Esophagus squamous epithelium (tissue), 5 donors: ENCODE measurements at places on chromosomes 5 and 9.

DNA sequence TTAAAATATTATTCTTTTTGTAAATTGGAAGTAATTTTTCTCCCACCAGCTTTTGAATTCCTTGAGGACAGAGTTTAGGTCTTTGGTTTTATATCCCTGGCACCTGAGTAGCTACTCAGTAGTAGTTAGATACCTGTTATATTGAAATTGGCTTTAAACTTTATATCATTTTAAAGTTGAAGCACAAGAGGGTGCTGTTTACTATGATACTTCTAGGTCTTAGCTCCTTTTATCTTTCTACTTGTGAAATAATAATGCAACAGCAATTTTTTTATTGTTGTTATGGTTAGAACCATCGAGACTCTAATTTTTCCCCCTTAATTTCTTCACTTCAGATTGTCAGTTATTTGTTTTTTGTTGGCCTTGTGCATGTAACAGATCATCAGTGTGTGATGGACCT is 46.3 kb downstream of the AP3S1 start:
- DNase-seq = no peak

GRCh38 chr5:315488-316209 is 5.9 kb upstream of the AHRR start:
- DNase-seq = no peak

DNA sequence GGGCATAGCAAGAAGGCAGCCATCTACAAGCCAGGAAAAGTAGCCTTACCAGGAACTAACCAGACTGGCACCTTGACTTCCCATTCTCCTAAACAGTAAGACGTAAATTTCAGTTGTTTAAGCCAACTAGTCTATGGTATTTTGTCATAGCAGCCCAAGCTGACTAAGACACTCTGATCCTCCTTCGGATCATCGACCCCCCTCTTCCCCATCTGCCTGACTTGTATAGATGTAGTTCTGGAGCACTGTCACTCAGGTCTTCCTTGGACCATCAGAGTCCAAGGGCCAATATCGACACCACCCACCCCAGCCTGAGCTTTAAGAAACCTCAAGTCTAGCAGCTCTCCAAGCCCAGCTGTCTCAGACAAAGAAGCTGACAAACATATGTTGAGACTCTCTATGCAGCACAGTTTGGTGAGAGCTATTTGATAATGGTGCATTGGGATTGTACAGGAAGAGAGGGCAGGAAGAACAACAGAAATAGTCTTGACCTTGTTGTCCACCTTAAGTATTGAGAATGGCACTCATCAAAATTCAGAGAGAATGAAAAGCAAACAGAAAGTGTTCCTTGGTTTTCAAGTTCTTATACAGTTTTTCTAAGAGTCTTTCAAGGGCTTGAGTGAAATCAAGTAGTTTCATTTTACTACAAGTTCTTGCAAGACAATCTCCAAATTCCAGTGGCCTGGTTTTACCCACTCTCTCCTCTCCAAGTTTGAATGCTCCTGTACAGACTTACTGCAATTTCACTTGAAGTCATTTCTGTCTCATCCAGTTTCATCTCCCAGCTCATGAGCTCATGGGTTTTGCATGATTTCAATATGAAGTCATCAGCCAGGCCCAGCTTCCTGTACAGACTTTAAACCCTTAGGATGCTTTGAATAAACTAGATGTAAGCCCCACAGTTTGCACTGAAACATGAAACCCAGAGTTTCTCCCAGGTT is 122.3 kb upstream of the RAI14 start:
- DNase-seq = no peak

DNA sequence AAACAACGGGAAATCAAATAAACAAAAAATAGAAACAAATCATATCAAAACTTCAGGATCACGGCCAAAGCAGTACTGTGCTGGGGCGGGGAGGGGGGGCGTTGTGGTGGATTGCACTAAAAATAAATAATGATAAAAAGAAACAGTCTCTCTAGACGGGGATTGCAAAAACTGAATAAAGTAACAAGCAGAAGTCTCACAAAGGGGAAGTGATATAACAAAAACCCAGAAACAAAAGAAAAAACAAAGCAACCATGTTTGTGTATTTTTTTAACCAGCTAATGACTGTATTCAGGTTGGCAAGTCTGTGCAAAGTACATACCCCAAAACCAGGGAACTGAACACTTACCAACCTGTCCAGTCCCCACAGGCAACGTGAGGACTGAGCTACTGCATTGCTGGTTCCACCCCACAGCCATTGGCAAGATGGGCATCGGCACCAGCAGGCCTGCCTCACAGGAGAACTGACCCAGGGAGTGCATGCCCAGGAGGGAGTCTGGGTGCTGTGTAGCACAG is 24.1 kb downstream of the BICD2 start:
- no peak for DNase-seq

- DNase-seq = no peak
Observed at GRCh38 chr5:106510321-106510720, 1160.4 kb downstream of the EFNA5 start.

GRCh38 chr9:96486386-96487028 is 36.5 kb downstream of the HABP4 start:
- DNase-seq = no peak

DNA sequence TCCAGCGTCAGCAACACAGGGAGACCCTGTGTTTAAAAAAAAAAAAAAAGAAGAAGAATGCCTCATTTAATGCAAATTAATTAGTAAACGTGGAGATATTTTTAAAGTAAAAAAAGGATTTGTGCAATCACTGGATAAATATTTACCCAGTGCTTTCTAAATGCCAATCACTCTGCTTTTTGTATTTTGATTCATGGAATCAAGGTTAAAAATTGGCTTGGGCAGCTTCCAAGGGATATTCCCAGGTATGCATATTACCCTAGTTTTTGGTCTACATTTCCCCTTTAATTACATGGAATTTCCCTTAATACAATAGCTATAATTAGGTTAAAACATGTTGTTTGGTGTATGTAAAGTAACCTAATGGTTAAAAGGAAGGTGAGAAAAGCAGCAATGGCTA is 31.4 kb upstream of the PDZD2 start:
- no peak for DNase-seq

DNA sequence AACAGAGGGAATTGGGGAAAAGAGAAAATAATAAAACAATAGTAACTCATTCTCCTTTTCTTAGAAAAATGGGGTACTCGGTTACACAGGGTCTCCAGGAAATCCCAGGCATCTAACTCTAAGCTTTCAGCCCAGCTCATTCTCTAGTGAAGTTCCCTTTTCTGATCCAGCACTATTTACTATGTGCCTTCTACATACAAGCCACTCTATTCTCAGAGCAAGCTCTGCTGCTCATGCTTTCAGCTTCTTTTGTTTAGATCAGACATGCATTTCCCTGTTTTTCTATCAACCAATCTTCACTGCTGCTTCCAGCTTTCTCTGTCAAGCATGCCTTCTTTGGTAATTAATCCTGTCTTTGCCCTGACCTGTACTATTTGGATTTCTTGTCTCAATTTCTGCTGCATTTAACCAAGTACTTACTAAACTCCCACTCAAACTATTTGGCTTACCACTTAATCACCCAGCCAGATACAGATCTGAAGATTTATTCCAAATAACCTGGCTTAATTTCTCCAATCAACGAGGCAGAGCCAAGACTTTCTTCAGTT is 25.3 kb downstream of the OSMR start:
- no peak for DNase-seq

GRCh38 chr5:33526755-33527154 is 86.0 kb downstream of the TARS1 start:
- no peak for DNase-seq

DNA sequence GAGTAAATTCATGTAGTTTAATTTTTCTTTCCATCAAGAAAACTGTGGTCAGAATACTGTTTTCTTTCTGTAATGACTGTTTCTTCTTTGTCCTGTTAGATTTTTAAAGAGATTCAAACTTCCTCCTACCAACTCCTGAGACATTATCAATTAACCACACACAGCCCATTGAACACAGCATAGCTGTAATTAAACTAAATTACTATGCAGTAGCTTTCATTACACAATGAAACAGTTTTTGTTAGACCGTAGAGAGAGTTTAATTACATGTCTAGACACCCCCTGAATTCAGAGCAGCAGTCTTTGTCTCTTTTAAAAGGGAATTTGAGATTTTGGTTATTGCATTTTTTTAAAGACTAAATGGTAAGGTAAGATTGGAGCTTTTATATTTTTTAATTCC is 77.5 kb downstream of the STARD4 start:
- DNase-seq = no peak

DNA sequence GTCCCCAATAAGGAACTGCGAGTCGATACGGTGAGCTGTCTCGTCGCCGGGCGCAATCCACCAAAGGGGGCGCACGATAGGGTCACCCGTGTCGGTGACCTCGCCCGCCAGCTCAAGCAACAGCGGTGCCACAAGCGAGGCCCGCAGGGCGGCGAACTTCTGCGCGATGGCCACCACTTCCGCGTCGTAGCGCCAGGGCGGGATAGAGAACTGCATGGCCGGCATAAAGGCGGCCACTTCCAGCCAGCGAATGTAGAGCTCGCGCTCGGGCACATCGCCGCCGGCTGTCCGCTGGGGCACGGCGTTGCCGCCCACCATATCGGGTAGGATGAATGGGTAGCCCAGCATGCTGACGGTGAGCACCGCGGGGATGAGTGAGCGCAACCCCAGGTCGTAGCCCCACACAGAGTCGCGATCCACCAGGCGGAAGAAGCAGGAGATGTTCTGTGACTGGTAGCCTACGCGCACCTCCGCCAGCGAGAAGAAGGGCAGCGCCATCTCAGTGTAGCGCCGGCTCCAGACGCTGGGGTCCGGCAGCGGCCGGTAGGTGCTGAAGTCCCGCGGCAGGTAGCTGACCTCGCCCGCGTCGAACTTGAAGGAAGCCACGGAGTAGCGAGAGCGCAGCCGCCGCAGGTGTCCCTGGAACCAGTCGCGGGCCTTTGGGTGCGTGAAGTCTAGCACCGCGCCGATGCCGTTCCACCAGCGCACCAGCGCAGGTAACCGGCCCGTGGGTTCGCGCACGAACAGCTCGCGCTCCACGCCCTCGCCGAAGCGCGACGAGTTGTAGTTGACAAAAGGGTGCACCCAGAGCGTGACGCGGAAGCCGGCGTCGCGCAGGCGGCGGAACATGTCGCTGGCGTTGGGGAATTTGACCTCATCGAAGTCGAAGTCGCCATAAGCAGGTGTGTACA is 5.5 kb downstream of the MYORG start:
- DNase-seq = no peak
